ENCODE measurements at places on chromosomes 1 and 21.

- no peak for DNase-seq
Measured at GRCh38 chr1:61125263-61125662, 42.9 kb downstream of the NFIA start.

DNA sequence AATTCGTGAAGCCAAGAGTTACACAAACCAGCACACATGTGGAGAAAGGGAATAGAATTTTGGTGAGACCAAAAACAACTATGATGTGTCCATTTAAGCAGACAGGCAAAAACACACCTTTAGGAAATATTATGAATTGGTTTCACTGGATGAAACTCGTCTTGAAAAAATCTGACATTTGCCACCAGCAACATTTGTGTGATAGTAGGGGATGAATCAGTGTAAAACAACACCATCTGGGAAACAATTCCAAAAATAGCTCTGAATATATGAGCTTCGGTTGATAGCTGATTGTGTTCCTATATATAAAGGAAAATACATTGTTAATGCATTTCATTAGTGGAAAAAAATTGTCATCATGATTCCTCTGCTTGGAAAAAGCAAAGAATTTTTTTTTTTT lies 327.8 kb downstream of the PAPPA2 start:
- no peak for DNase-seq

DNA sequence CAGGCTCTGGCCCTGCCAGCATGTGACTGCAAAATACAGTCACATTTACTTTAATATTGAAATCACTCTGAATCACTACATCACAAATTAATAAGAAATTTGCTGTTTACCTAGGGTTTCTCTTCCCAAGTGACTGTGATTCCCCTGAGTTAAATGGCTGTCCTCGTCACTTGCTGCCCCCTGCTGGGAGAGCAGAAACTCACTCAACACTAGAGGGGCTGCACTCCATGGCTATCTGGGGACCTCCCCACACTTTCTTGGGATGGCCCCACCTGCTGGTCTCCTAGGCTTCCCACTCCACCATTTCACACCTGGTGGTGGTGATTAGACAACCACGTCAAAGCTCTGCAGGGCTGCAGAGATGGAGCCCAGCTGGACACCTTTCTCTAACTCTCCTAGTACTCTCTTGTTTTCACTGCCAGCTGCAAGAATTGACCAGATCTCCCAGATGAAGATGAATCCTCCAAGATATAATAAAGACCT lies 63.4 kb downstream of the CD2 start:
- DNase-seq: peak; percentile 30

DNA sequence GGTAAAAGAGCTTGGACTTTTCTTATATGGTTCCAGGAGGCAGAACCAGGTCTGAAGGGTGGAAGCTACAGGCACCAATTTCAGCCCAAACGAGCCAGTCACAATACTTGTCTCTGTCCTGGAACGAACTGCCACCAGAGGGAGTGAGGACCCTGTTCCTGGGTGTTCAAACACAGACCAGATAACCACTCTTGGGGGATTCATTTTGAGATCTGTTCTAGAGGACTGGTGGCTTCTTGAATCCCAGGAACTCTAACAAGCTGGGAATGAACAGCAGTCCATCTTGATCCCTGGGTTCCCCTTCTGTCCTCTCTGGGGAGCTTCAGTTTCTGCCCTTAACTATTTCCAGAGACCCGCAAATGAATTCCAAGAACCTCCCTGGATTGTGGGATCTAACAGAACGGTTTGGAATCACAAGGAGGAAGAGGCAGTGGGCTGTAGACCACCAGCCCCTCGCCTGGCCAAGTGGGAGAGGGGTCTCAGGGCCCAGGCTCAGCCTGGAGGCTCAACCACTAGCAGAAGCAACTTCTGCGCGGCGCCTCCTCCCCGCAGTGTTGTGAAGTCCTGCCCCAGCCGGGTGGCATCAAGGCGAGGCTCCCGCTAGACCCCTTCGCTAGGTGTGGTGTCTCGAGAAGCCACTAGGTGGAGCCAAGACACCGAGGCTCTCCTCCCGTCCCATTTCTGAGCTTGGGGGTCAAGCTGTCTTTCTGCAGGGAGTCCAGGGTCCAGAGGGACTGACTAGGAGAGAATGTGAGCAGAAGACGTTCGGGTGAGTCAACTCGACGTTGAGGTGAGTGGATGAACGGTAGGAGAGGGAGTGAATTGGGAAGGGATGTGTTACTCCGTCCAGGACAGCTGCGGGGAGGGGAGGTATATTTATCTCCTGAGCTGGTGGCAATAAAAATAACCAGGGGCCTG lies 12.1 kb upstream of the NES start:
- peak; percentile 79 for DNase-seq

- DNase-seq: no peak
Measured at GRCh38 chr21:38772646-38773045, 33.1 kb upstream of the ETS2 start.

DNA sequence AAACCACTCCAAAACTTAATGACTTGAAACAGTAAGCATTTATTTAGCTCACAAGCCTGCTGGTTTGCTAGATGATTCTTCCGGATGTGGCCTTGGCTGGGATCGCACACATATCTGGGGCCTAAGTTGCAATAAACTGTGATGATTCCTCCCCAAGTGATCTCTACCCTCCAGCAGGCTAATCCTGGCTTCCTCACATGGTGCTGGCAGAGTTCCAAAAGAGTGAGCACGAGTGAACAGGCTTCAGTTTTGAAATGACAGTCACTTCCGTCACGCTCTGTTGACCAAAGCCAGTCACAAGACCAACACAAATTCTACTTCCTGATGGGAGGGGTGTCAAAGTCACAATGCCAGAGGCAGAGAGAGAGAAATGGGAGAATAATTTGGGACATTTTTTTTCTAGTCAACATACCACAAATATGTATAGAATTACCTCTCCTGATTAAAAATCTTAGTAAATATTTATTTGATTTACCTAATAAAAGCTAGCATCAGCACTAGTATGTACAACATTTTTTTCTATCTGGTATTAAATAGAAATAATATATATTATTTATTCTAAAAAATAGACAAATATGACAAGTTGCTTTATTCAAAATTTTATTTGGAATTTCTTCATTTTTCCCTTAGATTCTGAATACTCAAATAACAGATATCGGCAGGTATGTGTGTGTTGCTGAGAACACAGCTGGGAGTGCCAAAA lies 292.7 kb downstream of the TPR start:
- peak; percentile 31 for DNase-seq

DNA sequence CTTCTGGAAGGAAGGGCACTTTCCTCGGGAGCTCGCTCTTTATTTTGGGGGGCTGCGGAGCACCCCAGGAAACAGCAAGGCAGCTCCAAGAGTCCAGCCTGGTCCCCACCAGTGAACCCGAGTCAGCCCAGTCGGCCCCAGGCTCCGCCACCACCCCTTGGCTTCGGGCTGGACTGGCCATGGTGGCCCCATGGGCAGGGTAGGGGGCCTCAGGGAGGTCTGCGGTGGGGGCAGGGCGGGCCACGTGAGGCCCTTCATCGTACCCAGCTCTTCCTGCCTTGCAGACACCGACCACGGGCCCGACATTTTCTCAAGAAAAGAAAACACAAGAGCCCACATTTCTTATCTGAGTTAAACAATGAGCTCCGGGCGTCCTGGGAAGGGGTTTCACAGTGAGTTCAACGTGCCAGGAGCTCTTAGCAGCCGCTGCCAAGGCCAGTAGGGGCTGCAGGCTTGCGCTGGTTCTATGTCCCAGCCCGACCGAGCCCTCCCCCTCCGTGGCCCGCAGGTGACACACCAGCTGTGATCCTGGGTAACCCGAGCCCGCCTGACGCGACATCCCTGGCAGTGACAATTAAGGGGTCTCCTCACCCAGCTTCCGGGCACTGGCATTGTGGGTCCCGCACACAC lies 66.2 kb downstream of the PRDM16 start:
- DNase-seq: no peak

- DNase-seq: no peak
Measured at GRCh38 chr21:41677671-41678015, 89.2 kb downstream of the RIPK4 start.

DNA sequence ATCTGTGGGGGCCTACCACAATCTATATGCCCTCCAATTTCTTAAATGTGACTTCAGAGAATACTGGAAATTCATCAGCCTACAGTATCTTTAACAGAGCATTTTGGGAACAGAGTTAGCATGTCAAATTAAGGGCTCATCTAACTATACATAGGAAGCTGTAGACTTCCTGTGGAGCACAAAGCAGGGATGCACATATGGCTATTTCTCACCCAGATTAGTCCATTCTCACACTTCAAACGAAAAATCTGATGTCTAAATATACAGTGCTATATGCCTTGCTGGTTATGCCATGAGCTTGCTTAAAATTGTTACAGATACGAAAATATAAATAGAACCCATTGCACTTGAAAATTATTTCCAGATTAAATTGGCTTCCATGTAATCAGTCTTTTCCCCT lies 1922.8 kb downstream of the MRPL39 start:
- DNase-seq: no peak

- DNase-seq: no peak
Measured at GRCh38 chr1:15616373-15617172, 685 bp upstream of the DDI2 start.

- DNase-seq: no peak
Measured at GRCh38 chr21:27101523-27101922, 134.6 kb upstream of the ADAMTS5 start.

GRCh38 chr1:232614811-232615210 lies 15.1 kb downstream of the SIPA1L2 start:
- no peak for DNase-seq

DNA sequence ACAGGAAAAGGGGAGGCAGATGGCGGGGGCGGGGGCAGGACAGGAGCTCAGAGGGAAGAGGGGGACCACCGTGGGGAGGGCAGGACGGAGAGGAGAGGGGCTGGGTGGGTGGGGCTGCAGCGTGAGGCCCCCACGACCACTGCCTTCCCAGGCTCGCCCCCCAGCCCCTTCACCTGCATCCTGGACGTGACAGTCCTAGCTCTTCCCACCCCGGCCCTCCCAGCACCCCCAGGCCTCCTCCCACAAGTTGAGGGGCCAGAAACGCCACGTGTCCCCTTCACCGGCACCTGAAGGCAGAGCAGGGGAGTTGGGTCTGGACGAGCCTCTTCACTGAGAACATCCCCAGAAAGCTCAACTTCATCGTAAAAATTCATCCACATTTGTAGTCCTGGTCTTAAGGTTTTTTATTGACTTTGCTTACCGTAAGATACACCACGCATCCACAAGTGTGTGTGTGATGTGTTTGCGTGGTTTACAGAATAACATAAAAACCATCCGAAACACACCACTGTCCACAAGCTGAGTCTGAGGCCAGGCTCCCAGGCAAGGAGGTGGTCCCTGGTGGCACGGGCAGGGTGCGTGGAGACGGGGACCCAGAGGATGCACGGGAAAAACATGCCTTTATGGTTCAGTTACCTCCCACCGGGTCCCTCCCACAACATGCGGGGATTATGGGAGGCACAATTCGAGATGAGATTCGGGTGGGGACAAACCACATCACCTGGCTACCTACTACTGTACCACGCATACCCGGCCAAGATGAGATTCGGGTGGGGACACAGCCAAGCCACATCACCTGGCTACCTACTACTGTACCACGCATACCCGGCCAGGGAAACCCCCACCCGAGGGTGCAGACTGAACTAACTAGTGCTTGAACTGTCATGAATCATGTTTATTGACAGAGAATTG lies 13.9 kb upstream of the COL18A1 start:
- no peak for DNase-seq

DNA sequence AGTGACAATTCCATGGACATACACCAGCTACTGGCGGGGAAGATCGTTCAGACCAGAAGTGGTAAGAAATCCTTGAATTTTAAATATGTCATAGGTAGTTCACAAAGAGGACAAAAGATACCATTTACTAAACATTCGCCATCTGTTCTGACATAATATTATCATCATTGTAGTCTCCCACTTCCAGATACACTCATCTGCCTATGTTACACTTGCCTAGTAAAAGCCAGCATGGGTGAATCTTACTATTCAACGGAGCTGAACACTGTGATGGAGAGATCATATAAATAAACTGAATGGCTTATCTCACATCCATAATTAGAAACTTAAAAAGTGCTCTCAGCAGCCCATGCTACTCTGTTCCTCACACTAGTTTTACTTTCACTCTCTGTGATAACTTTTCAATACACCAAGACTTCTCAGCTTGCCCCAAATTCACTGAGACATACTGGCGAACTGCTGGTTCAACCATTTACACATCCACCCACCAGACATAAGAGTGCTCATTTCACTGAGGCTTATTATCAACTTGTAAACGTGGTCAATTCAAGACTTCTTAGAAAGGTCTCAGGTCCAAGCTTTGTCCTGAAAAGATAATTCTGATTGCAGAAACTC lies 463 bp upstream of the PRRC2C start:
- no peak for DNase-seq

GRCh38 chr1:6962478-6962995 lies 177.3 kb downstream of the CAMTA1 start:
- DNase-seq: no peak

- no peak for DNase-seq
Measured at GRCh38 chr1:168089326-168089978, 47.3 kb downstream of the GPR161 start.

DNA sequence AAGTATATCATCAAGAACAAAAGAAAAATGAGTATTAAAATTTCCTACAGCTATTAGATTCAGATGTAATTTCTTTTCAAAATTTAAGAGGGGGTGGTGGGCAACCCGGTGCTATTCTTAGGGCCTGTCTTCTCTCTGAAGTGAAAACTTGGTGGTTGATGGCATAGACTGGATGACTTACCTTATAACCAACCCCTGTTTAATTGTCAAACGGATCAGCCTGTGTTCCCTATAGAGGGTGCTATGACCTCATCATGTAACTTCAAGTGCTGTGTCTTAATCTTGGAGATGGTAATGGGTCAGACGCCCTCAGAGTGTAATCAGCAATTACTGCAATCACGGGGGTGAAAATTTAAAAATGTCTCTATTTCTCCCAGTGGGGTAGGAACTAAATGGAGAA lies 176.2 kb downstream of the PCP4 start:
- peak; percentile 32 for DNase-seq

- DNase-seq: no peak
Measured at GRCh38 chr1:230986976-230987375, 8.1 kb downstream of the ARV1 start.

- DNase-seq: no peak
Measured at GRCh38 chr1:168092566-168093355, 44.0 kb downstream of the GPR161 start.

DNA sequence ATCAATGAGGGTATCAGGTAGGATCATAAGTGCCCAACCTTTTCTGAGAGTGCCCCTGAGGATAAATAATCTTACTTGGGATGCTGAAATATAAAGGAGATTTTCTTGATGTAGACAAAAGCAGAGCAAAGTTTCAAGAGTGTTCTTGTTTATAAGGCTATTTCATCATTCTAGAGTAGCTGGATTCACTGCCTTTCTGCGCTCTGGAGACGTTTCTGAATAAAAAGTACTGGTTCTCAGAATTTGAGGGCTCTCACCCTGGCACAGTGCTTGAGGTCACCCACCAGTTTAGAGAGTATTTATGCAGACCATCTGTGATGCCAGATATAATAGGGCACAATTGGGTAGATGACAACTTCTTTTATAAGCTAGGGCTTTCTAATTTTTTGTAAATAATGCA lies 103.3 kb downstream of the GDAP2 start:
- DNase-seq: no peak

DNA sequence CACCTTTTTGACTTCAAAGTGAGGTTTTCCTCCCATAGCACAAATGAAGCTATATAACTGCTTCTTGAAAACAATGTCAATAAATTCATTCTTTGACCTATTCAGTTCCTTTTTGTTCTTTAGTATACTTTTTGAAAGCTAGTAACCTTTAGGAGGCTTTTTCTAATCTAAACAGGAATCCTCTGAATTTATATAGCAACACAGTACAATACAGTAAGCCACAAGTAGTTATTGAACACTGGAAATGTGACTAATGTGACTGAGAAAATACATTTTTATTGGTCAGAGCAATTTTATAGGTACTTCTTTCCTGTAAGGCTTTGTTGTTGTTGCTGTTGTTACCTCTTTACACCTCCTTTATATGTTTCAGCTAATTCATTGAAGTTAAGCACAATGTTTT lies 49.8 kb downstream of the ADGRL2 start:
- DNase-seq: no peak
